ENCODE measurements at places on chromosomes 11 and 22. TPM values are rescaled to one million over a fixed set of nuclear protein-coding genes. Genes with fewer than 3 reads are reported as not detected.

GRCh38 chr11:2760196-2760871 lies 60.5 kb upstream of the KCNQ1OT1 start:
- peak; percentile 4 for DNase-seq

GRCh38 chr11:29263971-29264682 lies 752.7 kb downstream of the KCNA4 start:
- no peak for DNase-seq

Gene AP2A2
- 126 TPM for total RNA-seq

Gene ARFGAP2
- total RNA-seq, result 113 TPM

Gene THY1
- total RNA-seq, result 18.1 TPM

Gene PACSIN3
- total RNA-seq, result 13.6 TPM

Gene GAL
- not detected for total RNA-seq
